Occipital lobe (tissue), 3 donors: ENCODE measurements at places on chromosomes 6 and 20. TPM values are rescaled to one million over a fixed set of nuclear protein-coding genes. Genes with fewer than 3 reads are reported as not detected.

RGS17 gene
- 119 TPM for total RNA-seq

C4A gene
- total RNA-seq = 8.6 TPM

MRAP2 gene
- 6.2 TPM for total RNA-seq

DNA sequence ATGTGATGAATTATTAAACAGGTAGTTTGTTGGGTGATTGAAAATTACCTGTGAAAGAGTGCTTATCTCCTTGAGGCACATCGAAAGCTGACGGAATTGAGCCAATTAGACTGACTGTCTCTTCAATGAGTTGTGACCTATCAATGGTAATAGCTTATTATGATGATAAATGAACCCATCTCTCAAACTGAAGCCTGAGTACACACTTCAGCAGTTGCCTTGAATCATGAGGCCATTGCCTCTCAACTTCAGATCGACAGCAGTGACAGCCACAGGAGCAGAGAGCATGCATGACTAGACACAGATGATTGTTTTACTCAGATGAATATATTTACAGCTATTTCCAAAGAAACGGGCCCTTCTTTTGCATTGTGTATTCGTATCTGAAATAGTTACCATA is 323.9 kb downstream of the LAMA2 start:
- DNase-seq = no peak

DNA sequence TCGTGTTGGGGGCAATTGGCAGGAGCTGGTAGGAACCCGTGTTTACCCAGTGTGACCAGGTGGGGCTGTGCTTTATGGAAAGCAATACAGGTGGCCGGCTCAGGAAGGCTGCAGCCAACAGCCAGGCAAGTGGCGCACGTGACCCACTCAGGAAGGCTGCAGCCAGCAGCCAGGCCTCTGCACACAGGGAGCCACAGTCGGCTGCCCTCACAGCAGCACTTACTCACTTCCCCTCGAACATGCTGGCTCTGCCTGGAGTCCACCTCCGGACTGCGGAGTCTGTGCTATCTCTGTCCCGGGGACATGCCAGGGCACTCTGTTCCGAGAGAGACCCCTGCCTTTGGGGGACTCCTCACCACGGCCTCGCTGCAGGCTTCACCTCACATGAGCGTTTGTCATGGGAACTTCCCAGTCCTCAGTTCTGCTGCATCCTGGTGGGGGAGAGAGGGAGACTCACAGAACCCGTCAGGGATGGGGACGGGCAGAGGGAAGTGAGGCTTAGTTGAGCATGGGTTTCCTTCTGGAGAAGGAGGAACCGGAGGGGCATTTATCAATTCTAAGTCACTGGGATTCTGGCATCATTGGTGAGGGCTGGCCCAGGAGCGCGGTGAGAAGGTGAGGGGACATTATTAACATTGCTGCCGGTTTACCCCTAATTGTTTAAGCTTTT is 76.8 kb downstream of the TTLL2 start:
- no peak for DNase-seq

DNA sequence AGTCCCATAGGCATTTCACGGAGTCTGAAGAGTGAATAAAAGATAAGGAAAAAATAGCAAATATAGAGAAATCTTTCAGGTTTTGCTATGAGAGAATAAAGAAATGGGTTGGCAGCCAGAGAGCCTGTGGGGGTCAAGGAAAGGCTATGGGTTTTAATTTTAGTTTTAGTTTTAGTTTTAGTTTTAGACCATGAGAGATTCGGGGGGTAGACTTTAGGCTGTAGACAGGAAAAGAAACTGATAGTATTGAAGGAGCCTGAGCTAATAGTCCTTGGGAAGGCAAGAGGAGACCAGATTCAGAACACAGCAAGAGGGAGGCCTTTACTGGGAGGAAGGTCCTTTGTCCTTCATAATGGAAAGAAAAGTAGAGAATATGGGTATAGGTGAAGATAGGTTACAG is 19.3 kb downstream of the DOP1A start:
- DNase-seq = no peak

GRCh38 chr20:5612581-5613301 is 137.5 kb upstream of the SHLD1 start:
- DNase-seq = no peak

GRCh38 chr6:168712993-168713392 is 272.0 kb downstream of the SMOC2 start:
- no peak for DNase-seq
